ENCODE measurements at places on chromosomes 7 and 10.
A peak's percentile ranks its signal among the peaks of the same experiment; 100 is the strongest.

GRCh38 chr10:102435133-102435497 is 2.7 kb upstream of the CUEDC2 start:
- DNase-seq, result no peak

- DNase-seq, result no peak
These were observed 133.4 kb downstream of the EVX1 start for GRCh38 chr7:27375958-27376357.

- no peak for DNase-seq
These were observed 104.3 kb downstream of the CLEC2L start for GRCh38 chr7:139627831-139628230.

GRCh38 chr10:61067671-61068336 is 123.8 kb upstream of the RHOBTB1 start:
- no peak for DNase-seq

GRCh38 chr10:96921655-96922054 is 89.6 kb downstream of the LCOR start:
- DNase-seq, result no peak

DNA sequence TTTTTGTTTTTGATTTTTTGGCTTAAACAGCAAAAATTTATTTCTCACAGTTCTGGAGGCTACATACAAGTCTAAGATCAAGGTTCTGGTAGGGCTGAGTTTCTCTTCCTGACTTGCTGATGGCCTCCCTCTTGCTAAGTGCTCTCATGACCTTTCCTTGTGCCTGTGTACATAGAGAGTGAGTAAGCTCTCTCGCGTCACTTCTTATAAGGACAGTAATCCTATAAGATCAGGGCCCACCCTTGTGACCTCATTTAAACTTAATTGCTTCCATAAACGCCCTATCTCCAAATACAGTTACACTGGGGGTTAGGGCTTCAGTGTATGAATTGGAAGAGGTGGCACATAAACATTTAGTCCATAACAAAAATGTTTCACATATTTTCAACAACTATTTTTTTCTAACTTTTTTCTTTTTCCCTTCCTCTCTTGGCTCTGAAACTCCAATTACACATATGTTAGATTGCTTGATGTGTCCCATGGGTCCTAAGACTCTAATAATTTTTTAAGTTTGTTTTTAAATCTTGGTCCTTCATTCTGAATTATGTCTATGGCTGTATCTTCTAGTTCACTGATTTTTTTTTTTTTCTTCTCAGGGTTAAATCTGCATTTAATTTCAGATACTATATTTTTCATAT is 149.8 kb downstream of the HBP1 start:
- DNase-seq, result no peak

DNA sequence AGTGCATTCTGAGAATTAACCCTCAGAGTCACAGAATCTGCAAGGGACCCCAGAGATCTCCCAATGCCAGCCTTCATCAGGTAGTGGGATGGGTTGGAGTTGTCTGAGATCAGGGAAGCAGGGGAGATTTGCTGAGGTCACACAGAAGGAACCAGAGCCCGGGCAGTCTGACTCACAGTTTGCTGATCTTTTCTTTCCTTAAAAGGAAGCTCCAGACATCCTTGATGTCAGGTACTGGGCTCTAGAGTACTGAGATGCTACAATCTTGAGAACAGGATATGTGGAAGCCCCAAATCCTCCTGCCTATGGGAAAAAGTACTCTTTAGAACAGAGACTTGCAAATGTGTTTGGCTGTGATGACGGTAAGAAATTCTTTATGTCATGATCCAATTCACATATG is 706 bp downstream of the TBATA start:
- DNase-seq, result no peak

DNA sequence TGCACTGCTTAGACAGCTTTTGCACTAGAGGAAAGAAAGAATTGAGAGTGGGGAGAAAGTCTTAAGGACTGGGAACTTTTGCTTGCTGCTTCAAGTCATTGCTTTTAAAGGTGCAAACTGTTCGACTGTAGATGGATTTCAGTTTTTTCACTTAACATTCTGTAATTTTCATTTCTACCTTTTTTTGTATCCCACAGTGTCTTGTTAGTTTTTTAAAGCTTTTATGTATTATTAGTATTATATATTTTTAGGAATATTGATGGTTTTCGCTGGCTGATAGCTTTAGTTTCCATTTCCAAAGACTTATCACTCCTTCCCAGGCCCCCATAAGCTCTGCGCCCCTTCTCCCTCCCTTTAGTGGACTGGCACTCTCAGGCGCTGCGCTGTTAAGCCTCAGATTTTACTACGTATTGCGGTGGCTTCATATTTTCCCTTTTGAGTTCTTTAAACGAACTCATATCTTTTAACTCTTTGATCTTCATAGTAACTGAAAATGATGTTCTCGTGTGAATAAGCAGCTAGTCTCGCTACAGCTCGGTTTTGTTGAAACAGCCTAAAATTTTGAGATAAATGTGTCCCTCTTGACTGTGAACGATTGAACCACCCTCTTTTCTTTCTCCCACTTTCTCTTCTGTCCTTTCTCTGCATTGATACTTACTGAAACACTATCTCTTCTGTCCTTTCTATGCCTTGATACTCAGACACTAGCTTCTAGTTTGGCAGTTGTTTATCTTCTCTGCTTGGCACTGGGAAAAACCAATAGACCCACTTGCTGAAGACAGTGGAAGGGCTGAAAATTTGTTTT is 2.5 kb upstream of the ETV1 start:
- DNase-seq, result no peak

DNA sequence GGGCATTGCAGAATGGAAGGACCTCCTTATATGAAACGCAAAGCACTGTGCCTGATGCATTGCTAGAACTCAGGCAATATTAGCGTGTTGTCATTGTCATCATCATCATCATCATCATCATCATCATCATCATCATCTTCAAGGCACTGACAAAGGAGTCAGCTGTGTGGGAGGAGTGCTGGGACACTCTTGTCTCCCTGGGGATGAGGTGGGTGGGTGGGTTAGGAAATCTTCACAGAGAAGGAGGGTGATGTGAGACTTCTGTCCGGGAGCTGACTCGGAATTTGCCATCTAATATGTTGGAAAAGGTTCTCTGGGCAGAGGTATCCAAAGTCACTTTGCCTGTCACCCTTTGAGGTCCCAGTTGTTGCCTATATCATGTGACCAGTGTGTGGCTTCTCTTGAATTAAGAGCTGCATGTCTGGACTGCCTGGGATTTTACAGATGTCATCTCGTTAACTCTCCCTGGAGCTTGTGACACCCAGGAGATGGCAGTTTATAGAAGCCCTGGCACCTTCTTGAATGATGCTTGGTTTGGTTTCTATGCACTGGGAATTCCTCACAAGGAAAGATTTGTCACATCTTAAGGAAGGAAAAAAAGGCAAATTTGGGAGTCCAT is 7.1 kb downstream of the HTRA1 start:
- DNase-seq, result no peak

DNA sequence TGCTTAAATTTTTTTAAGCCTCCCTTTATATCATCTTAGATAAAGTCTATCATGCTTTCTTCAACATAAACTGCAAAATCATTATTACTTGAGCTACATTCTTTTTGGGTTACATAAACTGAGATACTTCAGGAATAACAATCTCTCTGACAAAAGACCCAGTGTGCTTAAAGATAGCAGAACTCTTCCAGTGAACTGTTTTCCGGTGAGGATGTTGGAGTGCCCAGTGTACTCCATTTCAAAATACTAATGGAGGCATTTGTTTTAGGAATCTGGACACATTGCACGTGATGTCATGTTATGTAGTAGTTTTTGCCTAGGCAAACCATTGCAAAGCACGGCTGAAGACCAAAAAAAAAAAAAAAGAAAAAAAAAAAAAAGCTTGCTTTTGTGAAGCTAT is 388.2 kb upstream of the CELF2 start:
- DNase-seq, result no peak

- DNase-seq, result no peak
These were observed 138.1 kb upstream of the ITGB1 start for GRCh38 chr10:33095867-33096815.

GRCh38 chr10:119090026-119090795 is 9.6 kb upstream of the EIF3A start:
- no peak for DNase-seq

DNA sequence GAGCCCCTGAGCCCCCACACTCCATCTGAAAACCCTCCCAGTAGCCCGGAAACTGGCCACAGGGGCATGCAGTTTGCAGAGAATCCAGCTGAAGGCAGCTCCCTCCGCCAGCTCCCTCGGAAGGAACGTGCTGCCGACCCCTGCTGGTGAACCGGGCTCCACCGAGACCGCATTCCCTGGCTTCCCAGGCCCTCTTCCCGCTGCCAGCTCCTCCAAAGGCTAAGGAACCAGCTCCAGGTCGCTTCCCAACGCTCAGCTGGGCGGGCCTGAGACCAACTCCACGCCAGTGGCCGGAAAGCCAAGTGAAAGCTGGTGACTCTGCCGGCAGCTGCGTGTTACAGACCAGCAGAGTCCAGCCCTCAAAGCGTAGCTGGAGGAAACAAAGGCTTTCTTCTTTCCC is 35.8 kb downstream of the GPER1 start:
- no peak for DNase-seq

DNA sequence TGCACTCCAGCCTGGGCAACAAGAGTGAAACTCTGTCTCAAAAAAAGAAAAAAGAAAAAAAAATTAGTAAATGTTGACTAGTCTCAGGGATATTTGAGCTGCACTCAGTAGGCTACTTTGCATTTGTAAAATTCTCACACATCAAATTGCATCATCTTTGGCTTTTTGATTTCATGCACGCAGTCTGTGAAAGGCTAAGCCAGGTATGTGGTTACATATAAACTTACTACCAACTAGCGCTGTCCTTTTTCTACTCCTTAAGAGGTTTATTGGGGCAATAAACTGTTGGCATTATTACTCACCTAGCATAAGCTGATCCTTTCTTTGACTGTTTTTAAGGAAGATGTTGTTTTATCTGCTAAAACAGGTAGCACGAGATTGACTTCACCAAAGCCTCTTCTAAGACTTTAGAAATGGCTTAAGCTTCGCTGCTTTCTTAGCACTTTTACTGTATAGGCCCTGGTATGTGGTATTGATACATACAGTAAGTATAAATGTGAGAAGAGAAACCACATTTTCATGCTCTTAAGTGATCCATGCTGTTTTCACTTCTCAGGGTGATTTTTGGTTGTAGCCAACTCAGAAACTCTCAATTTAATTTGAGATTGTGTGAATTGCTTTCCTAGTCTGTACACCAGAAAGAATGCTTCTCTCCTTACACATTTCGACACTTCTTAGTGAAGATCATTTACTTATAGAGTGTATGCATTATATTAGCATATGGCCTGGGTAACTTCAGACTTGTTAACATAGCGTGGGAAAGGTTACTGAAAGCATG is 323.9 kb downstream of the AUTS2 start:
- no peak for DNase-seq

- no peak for DNase-seq
These were observed 386.6 kb downstream of the DPP6 start for GRCh38 chr7:154438571-154439367.

- peak; percentile 37 for DNase-seq
These were observed 188.4 kb downstream of the DYNC1I1 start for GRCh38 chr7:95960706-95961244.

- no peak for DNase-seq
These were observed 348.0 kb downstream of the GPAM start for GRCh38 chr10:111835574-111835973.

DNA sequence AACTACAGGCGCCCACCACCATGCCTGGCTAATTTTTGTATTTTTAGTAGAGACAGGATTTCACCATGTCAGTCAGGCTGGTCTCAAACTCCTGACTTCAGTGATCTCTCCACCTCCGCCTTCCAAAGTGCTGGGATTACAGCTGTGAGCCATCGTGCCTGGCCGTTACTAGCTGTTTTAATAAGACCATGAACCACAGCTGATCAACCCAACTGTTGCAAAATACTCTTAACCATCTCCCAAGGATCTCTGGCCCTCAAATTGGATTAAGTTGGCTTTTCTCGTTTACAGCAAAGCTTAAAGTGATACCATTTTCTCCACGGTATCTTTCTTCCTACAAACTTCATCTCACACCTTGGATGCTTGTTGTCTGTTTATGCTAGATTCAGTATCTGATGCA is 18.3 kb downstream of the ZFAND2A start:
- no peak for DNase-seq

DNA sequence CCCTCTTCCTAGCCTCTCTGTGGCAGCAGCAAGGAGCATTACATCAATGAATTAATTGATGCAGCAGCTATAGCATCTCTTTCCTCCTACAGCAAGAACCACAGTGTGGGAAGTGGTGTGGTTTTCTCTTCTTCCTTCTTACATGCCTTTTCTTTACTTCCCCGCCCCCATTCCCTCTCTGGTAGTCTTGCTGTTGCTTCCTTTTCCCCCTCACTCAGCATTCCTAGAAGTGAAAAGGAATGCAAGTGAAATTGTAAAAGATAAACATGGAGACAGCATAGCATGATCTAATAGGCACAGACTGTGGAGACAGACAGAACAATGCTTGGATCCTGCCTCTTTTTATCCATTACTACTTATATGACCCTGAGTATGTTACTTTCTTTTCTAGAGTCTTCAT is 370.5 kb upstream of the BMPER start:
- DNase-seq, result no peak

DNA sequence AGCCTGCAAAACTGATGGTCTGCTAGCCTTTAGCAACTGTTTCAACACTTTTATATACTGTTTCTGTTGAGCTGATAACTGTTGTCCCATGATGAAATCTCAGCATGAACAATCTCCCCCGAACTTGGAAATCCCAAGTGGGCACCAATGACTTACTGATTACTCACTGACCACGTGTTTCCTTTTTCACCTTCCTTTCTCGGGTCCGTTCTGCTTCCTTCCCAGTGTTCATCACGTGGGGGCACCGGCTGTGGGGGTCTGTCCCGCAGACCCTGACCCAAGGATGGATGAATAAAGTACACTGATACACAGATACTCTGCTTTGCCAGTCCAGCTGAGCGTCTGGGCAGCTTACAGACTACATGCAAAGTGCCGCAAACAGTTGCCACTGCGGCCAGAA is 39.0 kb upstream of the RASGEF1A start:
- no peak for DNase-seq

DNA sequence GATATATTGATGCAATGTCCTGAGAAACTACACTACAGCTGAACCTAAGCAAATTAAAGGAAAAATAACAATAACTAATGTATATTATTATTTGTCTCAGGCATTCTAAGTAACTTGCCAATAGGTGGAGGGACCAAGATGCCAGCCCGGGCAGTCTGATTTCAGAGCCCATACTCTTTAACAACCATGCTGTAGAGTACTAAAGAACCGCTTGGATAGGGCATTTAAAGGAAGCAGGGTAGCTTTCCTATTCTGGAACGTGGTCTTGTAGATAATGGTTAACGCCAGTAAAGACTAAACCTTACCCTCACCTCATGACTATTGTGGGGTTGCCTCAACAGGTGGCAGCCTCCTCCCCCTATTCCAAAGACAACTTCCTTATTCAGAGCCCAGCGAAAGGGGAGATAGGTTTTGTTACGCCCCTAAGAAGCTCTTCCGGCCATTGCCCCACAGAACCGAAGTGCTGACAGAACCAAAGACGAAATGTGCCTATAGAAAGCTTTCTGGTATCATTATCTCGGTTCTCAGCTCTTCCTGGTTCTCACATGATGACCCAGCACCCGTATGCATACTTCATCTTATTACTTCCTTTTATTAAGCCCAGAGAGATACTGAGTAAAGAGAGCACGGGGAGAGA is 707 bp upstream of the C1GALT1 start:
- no peak for DNase-seq
